ENCODE measurements at places on chromosomes 5 and 9.

DNA sequence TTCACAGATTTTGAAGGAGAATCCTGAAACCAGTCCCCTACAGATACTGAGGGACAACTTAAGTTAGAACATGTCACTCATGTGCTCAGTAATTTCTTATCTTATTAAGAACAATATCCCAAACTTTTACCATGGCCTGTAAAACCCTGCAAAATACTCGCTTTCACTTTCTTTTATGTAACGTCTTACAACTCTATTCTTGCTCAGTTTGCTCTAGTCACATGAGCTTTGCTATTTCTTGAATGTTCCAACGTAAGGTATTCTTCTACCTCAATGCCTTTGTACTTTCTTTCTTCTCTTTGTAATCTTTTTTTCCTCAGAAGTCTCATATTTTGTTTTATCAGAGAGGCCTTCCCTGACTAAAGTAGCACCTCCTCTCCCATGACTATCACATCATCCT, 14.1 kb downstream of the TMEM38B start:
- no peak for DNase-seq

GRCh38 chr5:43920422-43920821, 317.4 kb downstream of the NNT start:
- no peak for DNase-seq

- no peak for DNase-seq
These were observed 15.2 kb downstream of the TGFBR1 start for GRCh38 chr9:99119976-99120655.

- no peak for DNase-seq
These were observed 283.3 kb downstream of the GABRB2 start for GRCh38 chr5:161263191-161263590.

GRCh38 chr5:181191526-181192336, 13.3 kb downstream of the TRIM7 start:
- peak; percentile 95 for DNase-seq

DNA sequence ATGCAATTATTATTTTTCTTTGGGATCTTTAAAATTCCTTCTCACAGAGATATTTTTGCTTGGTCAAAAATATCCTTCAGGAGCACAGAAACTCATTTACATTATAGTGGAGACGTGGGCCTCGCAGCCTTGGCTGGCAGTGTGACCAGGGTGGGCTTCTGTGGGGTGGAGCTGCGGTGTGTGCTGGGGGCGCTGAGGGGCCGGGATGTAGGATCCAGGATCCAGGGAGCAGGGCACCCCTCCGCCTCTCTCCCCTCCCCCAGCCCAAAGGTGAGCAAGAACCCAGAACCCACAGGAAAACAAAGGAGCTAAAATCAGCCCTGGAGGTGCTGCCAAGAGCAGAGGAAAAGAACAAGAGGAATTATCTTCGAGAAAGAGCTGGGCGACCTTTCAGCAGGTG, 79.1 kb upstream of the OLFM1 start:
- no peak for DNase-seq

DNA sequence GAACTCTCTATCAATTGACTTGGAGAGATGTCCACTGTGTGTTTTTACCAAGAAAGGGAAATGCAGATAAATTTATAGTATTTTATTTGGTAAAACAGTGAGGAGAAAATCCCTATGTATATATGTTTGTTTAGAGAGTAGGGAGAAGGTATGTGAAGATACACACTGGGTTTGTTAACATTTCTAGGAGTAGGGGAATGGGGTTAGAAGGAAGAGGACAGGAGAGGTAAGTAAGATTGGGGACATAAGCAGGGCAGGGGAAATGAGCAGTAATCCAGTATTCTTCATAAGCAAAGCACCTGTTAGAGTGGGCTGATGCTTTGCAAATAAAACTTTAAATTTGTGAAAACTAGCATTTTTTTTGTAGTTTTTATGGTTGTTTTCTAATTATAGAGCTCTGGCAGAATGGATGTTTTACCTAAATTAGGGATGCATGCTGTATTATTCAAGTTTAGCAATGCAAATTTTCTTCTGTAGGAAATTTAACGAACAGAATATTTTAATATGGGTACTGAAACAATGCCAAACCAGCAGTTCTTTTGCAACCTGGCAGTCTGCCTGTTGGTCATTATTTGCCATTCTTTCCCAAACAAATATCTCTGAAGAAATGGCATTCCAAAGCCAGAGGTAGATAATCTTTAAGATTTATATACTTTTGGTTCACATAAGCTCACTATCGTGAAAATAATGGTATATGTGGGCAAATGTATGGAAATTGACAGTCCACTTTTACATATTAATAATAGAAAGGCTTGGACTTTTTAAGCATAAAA, 19.4 kb upstream of the DCP2 start:
- DNase-seq: no peak

GRCh38 chr9:82975176-82975575, 87.8 kb downstream of the RASEF start:
- no peak for DNase-seq

DNA sequence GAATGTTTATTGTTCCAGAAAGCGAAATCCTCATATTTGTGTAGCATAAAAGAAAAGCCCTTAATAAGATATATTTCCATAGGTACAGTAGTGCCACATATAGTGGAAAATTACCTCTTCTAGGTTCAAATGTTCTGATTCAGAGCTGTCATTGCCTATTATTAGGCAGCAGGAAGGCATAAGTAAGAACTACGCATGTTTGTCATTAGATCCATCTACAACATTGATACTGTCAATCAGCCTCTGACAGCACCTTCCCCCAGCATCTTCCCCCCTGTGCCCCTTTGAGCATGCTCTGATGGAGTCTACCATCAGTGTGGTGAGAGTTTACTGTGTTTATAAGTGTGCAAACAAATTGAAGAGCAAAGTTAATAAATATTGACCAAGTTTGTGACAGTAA, 816.1 kb downstream of the TLE4 start:
- DNase-seq: no peak

GRCh38 chr5:172913117-172913850, 45.9 kb upstream of the RPL26L1 start:
- no peak for DNase-seq

- no peak for DNase-seq
These were observed 44.2 kb downstream of the NIPSNAP3B start for GRCh38 chr9:104808035-104808614.

- no peak for DNase-seq
These were observed 263.4 kb downstream of the GRIA1 start for GRCh38 chr5:153753645-153754432.

GRCh38 chr9:98900725-98901124, 43.0 kb upstream of the COL15A1 start:
- no peak for DNase-seq

DNA sequence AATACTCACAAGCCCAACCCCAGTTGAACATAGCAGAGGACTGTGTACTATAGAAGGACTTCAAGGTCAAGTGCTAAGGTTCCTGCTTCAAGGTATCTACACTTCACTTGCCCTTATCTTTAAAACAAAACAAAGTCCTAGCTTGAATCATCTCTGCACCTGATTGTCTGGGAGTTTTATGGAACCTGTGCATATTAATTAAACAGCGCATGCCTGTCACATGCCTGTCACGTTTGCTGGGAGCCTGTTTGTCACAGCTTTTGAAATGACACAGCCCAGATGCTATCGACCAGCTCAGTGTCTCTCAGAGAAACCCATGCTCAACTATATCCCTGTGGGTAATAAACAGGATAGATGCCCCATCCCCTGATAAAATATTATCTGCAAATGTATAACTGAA, 476.0 kb downstream of the ZSWIM6 start:
- no peak for DNase-seq

- DNase-seq: no peak
These were observed 124.2 kb upstream of the TNPO1 start for GRCh38 chr5:72692231-72692637.

DNA sequence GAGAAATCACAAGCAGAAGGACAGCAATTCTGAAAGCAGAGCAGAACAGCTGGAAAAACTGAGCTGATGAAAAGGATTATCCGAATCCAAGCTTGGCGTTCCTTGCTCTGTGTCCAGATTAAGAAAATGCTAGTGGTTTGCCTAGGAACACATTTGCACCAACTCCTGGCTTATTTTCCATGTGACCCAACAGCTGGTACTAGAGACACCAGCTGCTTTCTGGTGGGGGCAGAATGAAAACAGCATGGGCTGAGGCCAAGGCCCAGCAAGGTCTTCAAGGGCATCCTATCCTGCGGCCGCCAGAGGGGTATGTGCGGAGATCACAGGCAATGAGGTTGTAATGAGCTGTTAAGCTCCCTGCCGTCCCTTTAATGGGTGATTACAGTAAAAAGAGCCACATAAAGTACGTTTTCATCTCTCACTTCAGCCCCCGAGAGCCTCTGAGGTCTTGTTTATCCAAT, 131.5 kb downstream of the DOCK8 start:
- no peak for DNase-seq

DNA sequence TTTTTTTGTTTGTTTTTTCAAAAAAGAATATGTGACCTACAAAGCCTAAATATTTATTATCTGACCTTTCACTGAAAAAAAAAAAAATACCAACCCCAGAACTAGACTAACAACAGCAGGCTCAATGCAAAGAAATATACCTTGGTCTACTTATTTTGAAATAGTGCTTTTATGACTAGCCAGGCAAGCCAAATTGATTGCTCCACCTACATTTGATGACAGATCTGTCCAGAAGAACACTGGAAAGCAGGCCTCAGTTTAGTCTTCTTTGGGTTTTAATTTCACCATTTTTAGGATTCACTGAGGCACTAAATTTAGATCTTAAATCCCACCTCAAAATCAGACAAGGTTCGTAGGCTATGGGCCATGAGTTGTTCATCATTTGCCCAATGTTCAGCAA, 97.3 kb downstream of the PLPP1 start:
- no peak for DNase-seq

DNA sequence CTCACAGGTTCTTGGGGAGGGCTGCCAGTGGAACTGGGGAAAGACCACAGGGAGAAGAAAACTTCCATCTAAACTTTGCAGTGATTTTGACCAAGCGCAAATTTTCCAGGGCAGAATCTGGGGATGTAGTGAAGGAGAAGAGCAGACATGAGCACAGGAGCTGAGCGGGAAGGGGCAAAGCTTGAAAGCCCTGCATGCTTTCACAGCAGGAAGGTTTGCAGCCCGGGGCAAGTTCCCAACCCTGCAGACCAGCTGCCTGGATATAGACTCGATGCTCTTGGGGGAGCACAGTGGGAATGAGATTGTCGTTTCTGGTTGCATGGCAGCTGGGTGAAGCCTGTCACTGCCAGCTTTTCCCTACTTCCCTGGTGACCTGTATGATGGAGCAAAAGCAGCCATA, 276.8 kb upstream of the RORB start:
- no peak for DNase-seq

DNA sequence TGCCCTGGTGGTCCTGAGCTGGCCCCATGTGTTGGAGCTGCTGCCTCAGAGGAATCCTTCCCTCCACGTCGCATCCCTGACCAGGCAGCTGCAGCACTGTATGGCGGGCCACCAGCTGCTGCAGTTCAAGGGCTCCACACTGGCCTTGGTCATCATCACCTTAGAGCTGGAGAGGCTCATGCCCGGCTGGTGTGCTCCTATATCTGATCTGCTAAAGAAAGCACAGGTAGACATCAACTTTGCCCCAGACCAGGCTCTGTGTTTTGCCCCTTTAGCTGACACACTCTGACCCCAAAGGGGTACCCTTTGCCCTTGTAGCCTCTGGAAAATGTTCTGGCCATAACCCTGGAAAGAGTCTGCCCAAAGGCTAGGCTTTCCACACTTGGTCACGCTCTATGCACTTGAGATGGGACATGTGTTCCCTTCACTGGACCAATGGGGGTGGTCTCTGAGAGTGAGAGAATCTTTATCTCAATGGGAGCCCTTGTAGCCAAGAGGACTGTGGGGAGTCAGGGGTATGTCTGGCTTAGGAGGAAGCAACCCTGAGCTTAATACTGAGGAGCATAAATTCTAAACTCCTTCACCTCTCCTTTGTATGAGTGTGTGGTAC, 4.8 kb downstream of the CCNI2 start:
- DNase-seq: no peak

- no peak for DNase-seq
These were observed 585.8 kb downstream of the TLE4 start for GRCh38 chr9:80157561-80157983.

- DNase-seq: no peak
These were observed 22.1 kb upstream of the LPCAT1 start for GRCh38 chr5:1545805-1546355.

GRCh38 chr9:74498621-74499095, 1.5 kb downstream of the RORB start:
- DNase-seq: no peak

DNA sequence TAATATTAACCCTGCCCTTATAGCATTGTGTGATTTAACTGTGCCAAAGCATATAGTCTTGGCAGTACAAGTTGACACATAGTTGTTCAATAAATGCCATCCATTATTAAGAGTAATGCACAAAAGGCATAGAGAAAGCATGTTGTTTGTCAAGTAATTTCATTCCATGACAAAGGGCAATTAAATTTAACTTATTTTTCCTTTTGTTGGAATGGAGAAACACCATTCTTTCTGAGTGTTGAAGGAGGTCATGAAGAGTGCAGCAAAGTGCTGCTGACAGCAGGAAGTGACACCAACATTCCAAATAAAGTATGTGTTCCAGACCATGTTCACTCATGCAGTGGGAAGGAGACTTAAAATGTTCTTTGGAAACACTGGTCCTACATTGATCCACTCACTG, 29.1 kb downstream of the ANKDD1B start:
- DNase-seq: no peak

GRCh38 chr5:23457780-23458179, 49.6 kb upstream of the PRDM9 start:
- no peak for DNase-seq

DNA sequence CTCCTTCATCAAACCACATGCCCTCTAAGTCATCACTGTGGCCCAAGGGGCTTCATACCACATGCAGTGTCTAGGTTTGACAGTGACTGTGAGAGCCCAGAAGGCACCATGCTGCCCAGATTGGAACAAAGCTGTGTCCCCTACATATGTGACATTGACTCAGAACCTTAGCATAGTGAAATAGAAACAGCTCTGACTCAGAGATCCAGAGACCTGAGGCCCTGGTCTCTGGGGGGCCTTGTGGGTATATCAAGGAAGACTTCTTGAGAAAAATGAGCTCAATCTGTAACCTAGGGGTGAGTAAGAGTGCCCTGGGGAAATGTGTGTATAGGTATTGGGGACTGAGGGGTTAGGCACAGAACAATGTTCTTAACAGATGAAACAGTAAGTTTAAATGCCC, 7.1 kb upstream of the ENTREP1 start:
- DNase-seq: no peak
